ENCODE measurements at places on chromosomes 16 and 17. TPM values are rescaled to one million over a fixed set of nuclear protein-coding genes. Genes with fewer than 3 reads are reported as not detected.

LPO gene
- polyA plus RNA-seq = 0.04 TPM

OTOP2 gene
- polyA plus RNA-seq = not detected

MYH13 gene
- polyA plus RNA-seq = 0.26 TPM

BCL6B gene
- polyA plus RNA-seq = 25.3 TPM

PLK1 gene
- polyA plus RNA-seq = 24.2 TPM

KRTAP17-1 gene
- not detected for polyA plus RNA-seq

ZNF629 gene
- polyA plus RNA-seq = 26.8 TPM

PRRT2 gene
- 6.5 TPM for polyA plus RNA-seq

PHAF1 gene
- 23.1 TPM for polyA plus RNA-seq

MT1F gene
- 56.3 TPM for polyA plus RNA-seq

KCNAB3 gene
- polyA plus RNA-seq = 5.9 TPM

GPR142 gene
- not detected for polyA plus RNA-seq

FOXJ1 gene
- polyA plus RNA-seq = 21.0 TPM

GAST gene
- polyA plus RNA-seq = not detected

HIC1 gene
- polyA plus RNA-seq = 13.5 TPM

SOCS1 gene
- 6.6 TPM for polyA plus RNA-seq

DBNDD1 gene
- 11.0 TPM for polyA plus RNA-seq

CD300LB gene
- 0.25 TPM for polyA plus RNA-seq

IRX5 gene
- polyA plus RNA-seq = 6.9 TPM

RNF43 gene
- 14.6 TPM for polyA plus RNA-seq
